NCI-H2029 treated with DMSO at 0.1 percent for 48 hours (cell line): ENCODE measurements at places on chromosomes 16 and 17.

DNA sequence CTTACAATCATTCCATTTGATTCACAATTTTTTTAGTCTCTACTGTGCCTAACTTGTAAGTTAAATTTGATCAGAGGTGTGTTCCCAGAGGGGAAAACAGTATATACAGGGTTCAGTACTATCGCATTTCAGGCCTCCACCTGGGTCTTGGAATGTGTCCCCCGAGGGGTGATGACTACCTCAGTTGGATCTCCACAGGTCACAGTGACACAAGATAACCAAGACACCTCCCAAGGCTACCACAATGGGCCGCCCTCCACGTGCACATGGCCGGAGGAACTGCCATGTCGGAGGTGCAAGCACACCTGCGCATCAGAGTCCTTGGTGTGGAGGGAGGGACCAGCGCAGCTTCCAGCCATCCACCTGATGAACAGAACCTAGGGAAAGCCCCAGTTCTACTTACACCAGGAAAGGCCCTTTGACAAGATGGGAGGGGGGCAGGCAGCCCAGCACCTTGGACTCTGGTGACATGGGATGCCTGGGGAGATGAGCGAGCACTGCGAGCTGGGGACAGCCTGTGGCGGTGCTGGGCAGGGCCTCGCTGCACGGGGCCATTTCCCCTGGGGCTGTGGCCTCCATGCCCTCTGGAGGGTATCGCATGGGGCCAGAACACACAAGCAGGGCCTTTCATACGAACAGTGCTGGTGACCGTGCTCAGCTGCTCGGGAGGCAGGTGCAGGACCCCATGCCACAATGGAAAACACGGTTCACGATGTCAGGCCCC is 33.9 kb downstream of the PDIA2 start:
- no peak for DNase-seq

- no peak for DNase-seq
These were observed 124.2 kb upstream of the KCNJ16 start for GRCh38 chr17:69950701-69951418.

- DNase-seq, result no peak
These were observed 33.4 kb downstream of the VAC14 start for GRCh38 chr16:70767377-70768202.

DNA sequence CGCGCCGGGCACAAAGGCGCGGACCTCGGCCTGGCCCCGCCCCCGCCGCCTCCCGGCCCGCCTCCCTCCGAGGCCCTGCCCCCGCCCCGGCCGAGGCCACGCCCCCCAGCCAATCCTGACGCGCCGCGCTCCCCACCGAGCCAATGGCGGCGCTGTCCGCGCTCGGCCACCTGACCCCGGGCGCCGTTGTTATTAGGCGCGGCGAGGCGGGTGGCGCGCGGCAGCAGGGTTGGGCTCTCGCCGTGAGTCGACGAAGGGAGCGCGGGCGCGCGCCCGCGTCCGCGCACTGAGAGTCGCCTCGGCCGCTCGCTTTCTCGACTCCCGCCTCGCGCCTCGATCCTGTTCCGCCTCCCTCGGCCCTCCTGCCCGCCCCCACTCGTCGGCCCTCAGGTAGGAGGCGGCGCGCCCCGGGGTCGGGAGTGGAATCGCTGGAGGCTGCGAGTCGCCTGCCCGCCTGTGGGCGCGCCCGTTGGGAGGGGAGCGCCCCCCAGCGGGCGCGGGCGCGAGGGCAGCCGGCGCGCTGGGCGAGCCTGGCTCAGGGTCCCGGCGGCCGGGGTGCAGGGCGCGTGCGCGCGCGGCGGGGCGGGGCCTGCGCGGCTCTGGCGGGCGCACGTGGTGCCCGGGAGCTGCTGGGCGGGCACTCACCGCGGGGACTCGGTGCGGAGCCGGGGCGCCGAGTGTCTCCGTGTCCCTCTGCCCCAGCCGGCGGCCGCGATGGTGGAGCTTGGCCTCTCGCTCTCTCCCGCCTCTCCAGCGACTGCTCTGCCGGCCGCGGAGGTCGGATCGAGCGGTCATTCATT is 405 bp upstream of the CBLN1 start:
- DNase-seq, result peak; percentile 42
